ENCODE measurements at places on chromosomes 3 and 15.

DNA sequence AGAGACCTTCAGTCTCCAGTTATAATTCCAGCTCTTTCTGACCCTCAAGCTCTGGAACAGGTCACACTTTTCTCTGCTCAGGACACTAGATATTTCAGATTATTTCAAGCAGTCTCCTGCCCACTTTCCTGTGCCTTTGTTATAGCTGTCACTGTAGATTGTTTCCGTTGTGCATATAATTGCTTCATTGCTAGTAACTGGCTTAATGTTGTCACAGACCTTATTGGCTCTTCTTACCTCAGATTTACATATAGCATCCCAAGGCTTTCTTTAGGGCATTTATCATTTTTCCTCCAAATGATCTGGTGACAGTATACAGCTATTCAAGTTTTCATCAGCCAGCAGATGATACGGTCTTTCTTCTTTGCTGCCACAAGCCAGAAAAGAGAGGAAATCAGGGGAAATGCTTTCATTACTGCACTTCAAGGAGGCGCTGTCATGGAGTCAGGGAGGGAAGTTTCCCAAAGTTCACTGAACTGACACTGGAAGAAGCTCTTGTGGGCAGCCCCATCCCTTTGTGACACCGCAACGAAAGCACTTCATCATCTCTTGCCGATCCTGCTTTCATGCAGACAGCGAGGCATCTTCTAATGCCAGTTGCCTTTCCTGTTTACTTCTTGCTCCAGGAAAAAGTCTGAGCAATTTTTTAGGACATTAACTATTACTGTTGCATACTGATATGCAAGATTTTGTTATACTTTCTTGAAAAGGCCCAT, 181.9 kb downstream of the CDIN1 start:
- no peak for DNase-seq
- no peaks in the 10 kb centered on the region for H3K27me3 ChIP-seq
- H3K27ac ChIP-seq: no peak overlapping the region
- H3K36me3 ChIP-seq: peaks cover 3% of the 10 kb centered on the region

GRCh38 chr3:11690863-11691766, 47.4 kb upstream of the VGLL4 start:
- no peak for DNase-seq
- no peaks in the 10 kb centered on the region for H3K4me1 ChIP-seq
- no peaks in the 10 kb centered on the region for H3K36me3 ChIP-seq

GRCh38 chr3:127106053-127106452, 86.9 kb upstream of the PRR23E start:
- H3K4me3 ChIP-seq: no peak overlapping the region
- no peaks in the 10 kb centered on the region for H3K36me3 ChIP-seq
- no peak for DNase-seq
- H3K27me3 ChIP-seq: peaks cover 3% of the 10 kb centered on the region
- no peak overlapping the region for H3K27ac ChIP-seq

GRCh38 chr3:181782306-181782954, 70.7 kb downstream of the SOX2 start:
- no peaks in the 10 kb centered on the region for H3K36me3 ChIP-seq
- H3K27ac ChIP-seq: no peak overlapping the region
- DNase-seq: no peak
- H3K27me3 ChIP-seq: no peaks in the 10 kb centered on the region
- no peaks in the 10 kb centered on the region for H3K4me1 ChIP-seq

DNA sequence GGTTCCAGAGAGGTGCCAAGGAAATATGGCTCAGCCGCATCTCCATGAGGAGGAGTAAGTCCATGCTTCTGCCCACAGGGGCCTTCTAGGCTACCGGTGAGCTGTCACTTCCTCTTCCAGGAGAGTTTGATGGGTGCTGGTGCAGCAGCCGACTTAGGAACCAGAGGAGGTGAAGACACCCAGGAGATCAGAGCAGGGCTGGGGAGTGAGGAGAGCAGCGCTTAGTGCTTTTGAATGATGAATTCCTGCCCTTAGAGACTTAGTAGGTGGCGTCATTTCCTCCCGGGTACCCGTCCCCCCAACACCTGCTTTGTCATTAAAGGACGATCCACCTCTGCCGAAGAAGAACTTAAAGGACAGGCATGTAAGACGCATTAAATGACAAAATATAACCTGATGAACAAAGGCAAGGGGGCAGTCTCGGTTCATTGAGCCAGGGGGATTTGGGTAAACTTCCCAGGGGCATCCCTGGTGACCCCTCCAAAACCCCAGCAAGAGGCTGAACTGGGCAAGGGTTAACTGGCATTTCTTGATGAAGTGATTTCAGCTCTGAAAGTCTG, 67.6 kb downstream of the HES1 start:
- no peaks in the 10 kb centered on the region for H3K36me3 ChIP-seq
- peak; percentile 8 for DNase-seq
- peaks cover 53% of the 10 kb centered on the region for H3K27me3 ChIP-seq
- peak overlapping the region; percentile 82 for H3K4me3 ChIP-seq

GRCh38 chr3:118501152-118501551, 533.5 kb downstream of the IGSF11 start:
- no peak for DNase-seq
- no peaks in the 10 kb centered on the region for H3K27me3 ChIP-seq
- H3K4me3 ChIP-seq: no peak overlapping the region
- no peak overlapping the region for H3K27ac ChIP-seq
- H3K36me3 ChIP-seq: no peaks in the 10 kb centered on the region
- H3K4me1 ChIP-seq: no peaks in the 10 kb centered on the region

GRCh38 chr3:184652465-184652864, 59.4 kb downstream of the MAGEF1 start:
- H3K36me3 ChIP-seq: no peaks in the 10 kb centered on the region
- peaks cover 9% of the 10 kb centered on the region for H3K27me3 ChIP-seq
- H3K27ac ChIP-seq: no peak overlapping the region
- no peak overlapping the region for H3K4me3 ChIP-seq
- peaks cover 6% of the 10 kb centered on the region for H3K4me1 ChIP-seq
- no peak for DNase-seq

- no peak overlapping the region for H3K27ac ChIP-seq
- DNase-seq: no peak
- no peak overlapping the region for H3K4me3 ChIP-seq
- H3K27me3 ChIP-seq: peaks cover 13% of the 10 kb centered on the region
- H3K36me3 ChIP-seq: no peaks in the 10 kb centered on the region
- H3K4me1 ChIP-seq: peaks cover 17% of the 10 kb centered on the region
Observed at GRCh38 chr15:67033012-67033411, 32.4 kb upstream of the SMAD3 start.

GRCh38 chr3:150329408-150329807, 78.7 kb upstream of the TSC22D2 start:
- no peak overlapping the region for H3K4me3 ChIP-seq
- H3K36me3 ChIP-seq: no peaks in the 10 kb centered on the region
- DNase-seq: no peak
- H3K4me1 ChIP-seq: no peaks in the 10 kb centered on the region

DNA sequence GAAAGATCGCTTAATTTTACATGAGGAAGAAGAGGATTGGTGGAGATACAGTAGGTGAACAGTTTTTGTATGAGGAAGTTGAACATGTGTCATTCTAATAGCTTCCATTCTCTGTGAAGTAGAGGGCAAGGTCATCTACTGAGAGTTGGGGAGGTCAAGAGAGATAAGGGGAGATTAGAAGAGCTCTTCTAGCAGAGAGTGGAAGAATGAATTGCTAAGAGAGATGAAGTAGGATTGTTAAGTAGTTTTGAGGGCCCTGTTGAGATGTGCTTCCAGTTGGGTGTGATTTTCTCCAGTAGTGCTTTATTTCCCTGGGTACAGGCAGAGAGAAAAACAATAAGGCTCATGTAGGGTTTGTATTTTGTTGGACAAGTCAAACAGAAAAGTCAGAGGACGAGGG, 5.2 kb downstream of the OPA1 start:
- H3K27ac ChIP-seq: no peak overlapping the region
- DNase-seq: no peak
- peaks cover 38% of the 10 kb centered on the region for H3K4me1 ChIP-seq
- no peak overlapping the region for H3K4me3 ChIP-seq
- no peaks in the 10 kb centered on the region for H3K27me3 ChIP-seq

DNA sequence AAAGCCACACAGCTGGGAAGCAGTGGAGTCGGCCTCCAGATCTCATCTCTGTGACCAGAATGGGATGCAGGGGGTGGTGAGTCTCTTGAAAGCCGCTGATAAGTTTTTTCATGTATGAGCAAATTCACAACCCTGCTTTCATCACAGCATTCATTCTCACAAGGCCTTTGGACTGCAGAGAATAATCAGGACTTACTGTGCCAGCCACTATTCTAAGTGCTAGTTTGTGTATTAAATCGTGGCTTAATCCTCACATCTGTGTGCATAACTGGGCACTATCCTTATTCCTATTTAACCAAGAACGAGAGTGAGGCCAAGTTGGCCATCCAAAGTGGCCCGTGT, 64.2 kb upstream of the POLG start:
- peaks cover 75% of the 10 kb centered on the region for H3K27me3 ChIP-seq
- H3K36me3 ChIP-seq: no peaks in the 10 kb centered on the region
- H3K4me3 ChIP-seq: peak overlapping the region; percentile 75
- no peak overlapping the region for H3K27ac ChIP-seq
- no peak for DNase-seq

- peaks cover 6% of the 10 kb centered on the region for H3K27me3 ChIP-seq
- H3K36me3 ChIP-seq: no peaks in the 10 kb centered on the region
- no peak for DNase-seq
Observed at GRCh38 chr3:146594843-146595482, 10.2 kb downstream of the PLSCR5 start.

- no peaks in the 10 kb centered on the region for H3K27me3 ChIP-seq
- no peak overlapping the region for H3K4me3 ChIP-seq
- DNase-seq: no peak
- H3K4me1 ChIP-seq: no peaks in the 10 kb centered on the region
- H3K36me3 ChIP-seq: no peaks in the 10 kb centered on the region
Observed at GRCh38 chr3:113261626-113262303, 50.4 kb downstream of the BOC start.

GRCh38 chr3:170826047-170826446, 43.9 kb downstream of the RPL22L1 start:
- peaks cover 34% of the 10 kb centered on the region for H3K27me3 ChIP-seq
- H3K4me3 ChIP-seq: no peak overlapping the region
- DNase-seq: no peak
- peaks cover 10% of the 10 kb centered on the region for H3K4me1 ChIP-seq
- no peaks in the 10 kb centered on the region for H3K36me3 ChIP-seq
- H3K27ac ChIP-seq: no peak overlapping the region

DNA sequence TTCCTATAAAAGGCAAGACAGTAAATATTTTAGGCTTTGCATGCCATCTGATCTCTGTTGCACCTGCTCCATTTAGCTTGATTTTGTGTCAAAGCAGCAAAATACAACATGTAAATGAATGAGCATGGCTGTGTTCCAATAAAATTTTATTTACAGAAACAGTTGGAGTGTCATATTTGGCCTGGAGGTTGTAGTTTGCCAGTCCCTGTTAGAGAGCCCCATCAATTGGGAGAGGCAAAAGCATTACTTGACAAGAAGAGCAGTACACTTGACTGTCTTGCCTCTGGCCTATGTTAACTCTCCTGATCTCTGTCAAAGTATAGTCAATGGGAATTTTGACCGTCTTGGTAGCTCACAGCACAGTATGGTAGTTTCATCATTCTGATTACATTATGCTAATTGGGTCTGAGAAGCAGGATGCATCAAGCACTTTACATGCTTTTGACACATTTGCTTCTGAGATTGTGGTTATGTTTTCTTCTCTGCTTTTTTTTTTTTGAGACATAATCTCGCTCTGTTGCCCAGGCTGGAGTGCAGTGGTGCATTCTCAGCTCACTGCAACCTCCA, 35.4 kb downstream of the SLC28A2 start:
- H3K36me3 ChIP-seq: no peaks in the 10 kb centered on the region
- no peak overlapping the region for H3K4me3 ChIP-seq
- no peak overlapping the region for H3K27ac ChIP-seq
- H3K4me1 ChIP-seq: no peaks in the 10 kb centered on the region
- H3K27me3 ChIP-seq: peaks cover 9% of the 10 kb centered on the region

GRCh38 chr15:96838081-96838480, 507.6 kb downstream of the NR2F2 start:
- H3K4me1 ChIP-seq: no peaks in the 10 kb centered on the region
- H3K27me3 ChIP-seq: no peaks in the 10 kb centered on the region
- no peaks in the 10 kb centered on the region for H3K36me3 ChIP-seq
- no peak overlapping the region for H3K27ac ChIP-seq

DNA sequence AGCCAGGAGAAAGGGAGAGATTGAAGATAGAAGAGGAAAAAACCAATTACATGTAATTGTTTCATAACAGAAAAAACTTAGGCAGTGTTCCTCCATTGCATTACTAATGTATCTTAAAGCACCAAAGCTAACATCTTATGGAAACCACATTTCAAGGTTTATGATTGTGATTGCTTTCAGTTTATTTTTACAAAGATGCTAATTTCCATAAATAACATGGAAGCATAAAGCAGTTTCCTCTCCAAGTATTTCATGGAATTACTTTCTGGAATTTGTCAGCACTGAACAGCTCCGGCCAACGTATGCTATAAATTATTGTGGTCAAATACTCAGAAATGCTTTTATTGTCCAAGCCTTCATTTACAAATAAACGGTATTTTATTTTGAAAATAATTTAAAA, 11.6 kb downstream of the ADAMTSL3 start:
- H3K36me3 ChIP-seq: no peaks in the 10 kb centered on the region
- H3K27ac ChIP-seq: no peak overlapping the region
- no peaks in the 10 kb centered on the region for H3K4me1 ChIP-seq
- no peak for DNase-seq

DNA sequence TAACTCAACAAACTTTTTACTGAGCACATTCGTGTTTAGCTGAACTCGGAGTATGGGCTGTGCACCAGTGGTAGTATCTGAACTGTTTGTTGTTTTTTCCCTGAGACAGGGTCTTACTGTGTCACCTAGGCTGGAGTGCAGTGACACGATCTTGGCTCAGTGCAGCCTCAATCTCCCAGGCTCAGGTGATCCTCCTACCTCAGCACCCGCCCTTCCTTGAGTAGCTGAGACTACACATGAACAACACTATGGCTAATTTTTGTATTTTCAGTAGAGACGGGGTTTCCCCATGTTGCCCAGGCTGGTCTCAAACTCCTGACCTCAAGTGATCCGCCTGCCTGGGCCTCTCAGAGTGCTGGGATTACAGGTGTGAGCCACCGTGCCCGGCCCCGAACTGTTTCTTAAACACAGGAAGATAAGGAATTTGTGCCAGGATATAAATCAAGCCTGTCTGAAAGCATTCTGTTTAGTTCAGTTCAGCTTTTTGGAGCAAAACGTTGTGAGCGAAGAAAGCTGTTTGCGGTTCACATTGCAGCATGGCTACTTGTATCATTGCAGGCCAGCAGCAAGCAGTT, 40.4 kb upstream of the SKOR1 start:
- H3K27me3 ChIP-seq: no peaks in the 10 kb centered on the region
- H3K4me3 ChIP-seq: no peak overlapping the region
- H3K36me3 ChIP-seq: peaks cover 3% of the 10 kb centered on the region
- peaks cover 22% of the 10 kb centered on the region for H3K4me1 ChIP-seq

- H3K27me3 ChIP-seq: no peaks in the 10 kb centered on the region
- no peak overlapping the region for H3K27ac ChIP-seq
- H3K36me3 ChIP-seq: peaks cover 26% of the 10 kb centered on the region
- peaks cover 5% of the 10 kb centered on the region for H3K4me1 ChIP-seq
Observed at GRCh38 chr15:39998511-39999077, 40.4 kb downstream of the SRP14 start.

DNA sequence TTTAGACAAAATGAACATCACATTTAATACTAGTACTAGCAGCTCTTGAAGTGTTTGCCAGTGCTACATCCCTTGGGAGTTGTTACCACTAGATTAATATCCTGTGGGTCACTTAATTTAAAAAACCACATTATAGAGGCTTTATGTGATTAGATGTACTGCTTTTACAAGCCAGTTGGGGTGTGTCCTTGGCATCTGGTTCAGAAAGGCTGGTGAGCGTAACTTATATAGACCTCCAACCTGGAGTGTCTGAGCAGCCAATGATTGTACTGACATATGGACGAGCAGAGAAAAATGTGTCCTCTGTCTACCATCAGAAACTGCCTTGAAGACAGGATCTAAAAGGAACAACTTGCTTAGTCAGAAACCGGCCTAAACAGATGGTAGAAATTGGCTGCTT, 306.2 kb upstream of the ATP11B start:
- no peaks in the 10 kb centered on the region for H3K4me1 ChIP-seq
- H3K27me3 ChIP-seq: no peaks in the 10 kb centered on the region
- H3K36me3 ChIP-seq: no peaks in the 10 kb centered on the region
